ENCODE measurements at places on chromosomes 2 and 18. TPM values are rescaled to one million over a fixed set of nuclear protein-coding genes. Genes with fewer than 3 reads are reported as not detected.

Gene CYP27A1
- total RNA-seq: not detected

DNA sequence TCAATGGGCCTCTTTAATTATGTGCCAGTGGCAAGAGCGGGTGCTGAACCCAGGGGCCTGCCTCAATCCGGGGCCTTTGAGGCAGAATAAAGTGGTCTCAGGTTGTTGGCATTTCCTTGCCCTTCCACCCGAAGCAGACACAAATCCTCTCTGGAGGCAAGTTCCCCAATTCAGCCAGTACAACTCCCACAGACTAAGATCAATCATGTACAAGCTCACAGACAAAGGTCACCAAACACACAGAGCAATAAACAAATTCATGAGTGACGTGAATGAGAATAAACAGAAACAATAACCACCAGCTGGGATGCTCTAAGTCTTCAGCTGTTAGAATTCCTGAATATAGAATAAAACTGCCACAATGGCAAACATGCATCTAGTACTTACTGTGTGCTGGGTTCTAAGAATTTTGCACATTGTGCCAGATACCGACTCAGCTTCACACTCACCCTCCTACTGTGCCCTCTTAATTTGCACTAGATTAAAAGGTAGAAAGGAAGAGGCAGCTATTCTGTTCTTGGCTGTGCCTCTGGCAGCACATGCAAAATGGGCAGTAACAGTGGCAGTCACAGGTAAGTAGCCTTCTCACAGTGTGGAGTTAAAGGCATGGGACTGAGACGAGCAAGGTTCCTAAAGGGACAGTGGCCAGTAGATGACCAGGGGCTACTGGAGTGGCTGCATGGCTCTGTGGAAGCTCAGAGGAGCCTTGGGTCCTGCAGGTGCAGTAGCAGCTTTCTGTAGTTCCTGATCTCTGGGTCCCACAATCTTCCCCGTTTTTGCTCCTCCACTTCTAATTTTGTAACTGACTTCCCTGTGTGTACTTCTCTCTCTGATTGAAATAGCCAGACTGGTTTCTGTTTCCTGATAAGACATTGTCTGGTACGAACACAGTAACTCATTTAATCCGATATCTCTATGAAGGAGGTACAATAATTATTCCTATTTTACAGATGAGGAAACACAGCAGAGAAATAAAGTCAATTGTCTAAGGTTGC lies 34.6 kb upstream of the IL1B start:
- no peak for DNase-seq

DNA sequence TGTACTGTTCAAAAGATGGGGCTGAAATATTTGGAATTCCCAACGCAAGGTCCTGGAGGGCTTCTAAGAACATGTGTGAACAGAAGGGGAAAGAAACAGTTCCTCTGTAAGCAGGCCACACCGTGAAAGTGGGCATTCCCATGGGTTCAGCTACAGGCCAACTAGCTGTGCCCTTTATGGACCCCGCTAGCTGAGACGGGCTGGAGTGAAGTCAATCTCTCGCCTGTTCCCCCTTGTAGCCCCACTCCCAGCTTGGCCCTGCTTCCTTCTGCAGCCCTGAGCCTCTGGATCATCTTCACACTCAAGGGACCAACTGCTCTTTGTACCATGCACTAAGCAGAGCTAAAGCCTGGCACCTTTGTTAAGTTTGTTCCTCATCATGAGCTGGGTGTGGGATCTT lies 55.4 kb downstream of the POLR1A start:
- no peak for DNase-seq

DNA sequence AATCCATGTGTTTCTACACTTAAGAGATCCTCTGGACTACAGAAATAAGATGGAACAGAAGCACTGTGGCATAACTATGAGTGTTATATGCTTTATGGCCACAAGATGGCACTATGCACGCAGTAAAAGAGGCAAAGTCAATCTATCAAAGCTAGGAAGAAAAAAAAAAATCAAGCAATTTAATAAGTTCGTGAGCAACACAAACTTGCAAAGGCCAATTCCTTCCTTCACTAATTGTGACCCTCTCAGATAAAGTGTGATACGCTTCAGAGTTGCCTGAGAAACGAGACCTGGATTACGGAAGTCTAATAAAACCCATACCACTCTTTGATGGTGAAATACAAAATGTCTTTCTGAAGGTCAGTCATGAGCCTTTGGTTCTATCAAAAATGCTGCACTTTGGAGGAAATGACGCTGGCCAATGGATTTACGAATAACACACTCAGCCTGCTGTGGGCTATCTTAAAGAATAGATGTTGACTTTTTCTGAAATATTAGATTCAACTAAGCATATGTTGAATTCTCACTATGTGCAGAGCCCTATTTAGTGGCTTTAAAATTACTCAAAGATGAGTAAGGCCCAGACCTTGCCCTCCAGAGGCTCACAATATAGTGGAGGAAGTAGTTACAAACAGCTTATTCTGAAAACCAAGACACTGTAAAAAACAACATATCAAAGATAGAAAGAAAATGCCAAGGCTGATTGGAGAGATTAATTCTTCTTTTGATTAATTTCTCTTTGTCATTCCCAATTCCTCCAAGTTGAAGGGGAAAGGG lies 35.5 kb upstream of the TTR start:
- peak; percentile 72 for DNase-seq

DNA sequence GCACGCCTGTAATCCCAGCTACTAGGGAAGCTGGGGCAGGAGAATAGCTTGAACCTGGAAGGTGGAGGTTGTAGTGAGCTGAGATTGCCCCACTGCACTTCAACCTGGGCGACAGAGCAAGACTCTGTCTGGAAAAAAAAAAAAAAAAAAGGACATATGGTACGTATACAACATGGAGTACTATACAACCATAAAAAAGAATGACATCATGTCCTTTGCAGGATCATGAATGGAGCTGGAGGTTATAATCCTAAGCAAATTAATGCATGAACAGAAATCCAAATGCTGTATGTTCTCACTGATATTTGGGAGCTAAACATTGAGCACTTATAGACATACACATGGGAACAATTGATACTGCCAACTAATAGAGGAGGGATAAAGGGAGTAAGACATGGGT lies 99.3 kb upstream of the KCNJ3 start:
- DNase-seq: no peak

Gene TMEM131
- total RNA-seq: 21.9 TPM

Gene MYOM1
- not detected for total RNA-seq

GRCh38 chr2:75788902-75789301 lies 78.2 kb upstream of the GCFC2 start:
- DNase-seq: peak; percentile 19

DNA sequence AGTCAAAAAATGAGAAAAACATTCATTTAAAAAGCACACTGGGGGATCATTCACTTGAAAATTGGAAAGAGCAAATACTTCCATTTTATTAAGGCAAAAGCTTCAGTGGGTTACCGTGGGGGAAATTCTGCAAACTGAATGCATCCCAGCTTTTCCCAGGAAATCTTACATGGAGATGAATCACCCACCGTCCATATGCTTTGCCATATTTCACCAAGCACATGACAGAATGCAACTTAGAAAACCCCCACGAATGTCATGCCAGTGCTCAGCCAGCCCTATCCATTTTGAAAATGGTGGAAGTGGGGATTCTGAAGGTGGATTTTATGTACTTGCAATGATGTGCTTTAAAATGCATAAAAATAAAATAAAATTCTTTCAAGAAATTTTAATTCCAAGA lies 485.5 kb upstream of the ID2 start:
- DNase-seq: no peak

- DNase-seq: no peak
Measured at GRCh38 chr2:218155953-218156479, 10.7 kb downstream of the CXCR1 start.

Gene SP5
- total RNA-seq: 2.1 TPM

DNA sequence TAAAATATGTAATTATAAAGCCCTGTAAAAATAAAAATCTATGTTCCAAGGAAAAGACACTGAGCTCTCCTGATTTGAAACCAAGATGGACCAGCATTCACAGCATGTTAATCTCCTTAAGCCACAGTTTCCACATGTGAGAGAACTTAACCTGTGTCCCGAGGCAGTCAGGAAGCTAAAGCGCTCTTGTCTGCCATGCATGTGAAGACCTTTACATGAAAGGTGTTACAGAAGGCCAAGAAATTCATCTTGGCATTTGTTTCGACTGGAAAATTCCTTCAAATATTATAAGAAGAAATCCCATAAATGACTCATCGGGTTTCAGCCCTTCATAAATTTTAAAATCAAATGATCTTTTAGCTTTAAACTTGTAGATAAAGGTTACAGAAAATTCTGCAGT lies 328.6 kb downstream of the CDH2 start:
- DNase-seq: no peak

DNA sequence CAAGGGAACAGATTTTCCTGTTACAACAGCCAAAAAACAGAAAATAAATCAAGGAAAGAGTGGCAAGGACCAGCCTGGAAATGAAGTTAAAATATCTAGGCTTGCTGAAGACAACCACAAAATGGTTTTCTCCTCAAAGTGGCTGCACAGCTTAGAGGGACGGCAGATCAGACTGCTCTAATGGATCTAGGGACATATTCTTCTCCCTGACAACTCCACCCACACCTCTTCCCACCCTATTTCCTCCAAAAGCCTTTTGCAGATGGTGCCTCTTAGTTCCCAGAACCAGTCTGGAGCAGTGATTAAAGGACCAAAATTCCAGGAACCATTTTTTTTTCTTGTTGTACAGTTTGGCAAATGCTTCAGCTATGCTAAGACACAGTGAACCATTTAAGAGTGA lies 220.2 kb upstream of the SIX2 start:
- DNase-seq: no peak

- DNase-seq: no peak
Measured at GRCh38 chr18:74679679-74680076, 82.0 kb downstream of the ZNF407 start.

Gene MOGAT1
- total RNA-seq: not detected

- DNase-seq: no peak
Measured at GRCh38 chr2:198945496-198945895, 512.2 kb downstream of the SATB2 start.

DNA sequence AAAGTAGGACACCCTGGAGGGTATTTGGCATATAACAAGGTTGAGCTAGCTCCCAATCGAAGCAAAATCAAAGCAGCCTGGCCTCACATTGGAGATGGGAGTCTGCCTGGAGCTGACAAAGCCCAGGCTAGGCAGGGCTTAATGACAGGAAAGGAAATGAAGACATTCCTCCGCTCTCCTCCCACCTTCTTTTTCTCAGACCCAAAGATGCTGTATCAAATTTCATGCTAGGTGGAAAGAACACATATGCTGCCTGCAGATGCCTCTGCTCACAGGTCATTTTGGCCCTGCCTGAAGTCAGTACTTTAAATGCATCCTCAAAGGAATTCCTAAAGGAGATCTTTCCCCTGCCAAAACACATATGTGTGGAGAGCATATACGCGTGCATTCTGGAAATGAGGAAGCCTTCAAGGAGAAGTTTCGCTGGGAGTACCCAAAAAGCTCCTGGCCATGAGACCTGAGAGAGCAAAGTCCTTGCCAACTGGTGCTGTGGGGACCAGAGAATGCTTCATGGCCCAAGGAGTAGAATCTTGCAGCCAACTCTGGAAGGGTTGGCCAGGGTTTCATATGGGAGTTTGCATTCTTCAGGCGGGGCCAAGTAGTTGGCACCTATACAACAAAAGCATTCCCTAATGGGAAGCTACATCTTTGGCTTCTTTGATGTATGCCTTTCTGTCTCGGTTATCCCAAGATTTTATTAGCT lies 88.0 kb downstream of the AQP4 start:
- no peak for DNase-seq

Gene RNMT
- total RNA-seq: 45.5 TPM

DNA sequence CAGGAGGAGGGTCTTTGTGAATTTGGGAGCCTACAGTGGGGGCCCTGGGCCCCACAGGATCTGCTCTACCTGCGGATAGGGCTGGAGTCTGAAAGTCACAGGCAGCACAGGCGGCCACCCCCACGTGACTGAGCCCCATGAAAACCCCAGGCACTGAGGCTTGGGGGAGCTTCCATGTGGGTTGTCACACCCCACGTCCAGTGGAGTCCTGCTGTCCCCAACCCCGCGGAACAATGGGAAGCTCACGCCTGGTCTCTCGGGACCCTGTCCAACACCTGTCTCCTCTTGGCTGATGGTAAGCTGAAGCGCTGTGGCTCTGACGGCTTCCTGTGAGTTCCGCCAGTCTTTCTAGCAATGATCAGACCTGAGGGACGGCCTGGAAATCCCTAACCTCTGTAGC lies 85.8 kb downstream of the PTGR3 start:
- no peak for DNase-seq

- DNase-seq: peak; percentile 69
Measured at GRCh38 chr2:218895759-218896500, 15.3 kb downstream of the WNT10A start.

GRCh38 chr2:195343942-195344530 lies 313.0 kb upstream of the SLC39A10 start:
- DNase-seq: no peak

DNA sequence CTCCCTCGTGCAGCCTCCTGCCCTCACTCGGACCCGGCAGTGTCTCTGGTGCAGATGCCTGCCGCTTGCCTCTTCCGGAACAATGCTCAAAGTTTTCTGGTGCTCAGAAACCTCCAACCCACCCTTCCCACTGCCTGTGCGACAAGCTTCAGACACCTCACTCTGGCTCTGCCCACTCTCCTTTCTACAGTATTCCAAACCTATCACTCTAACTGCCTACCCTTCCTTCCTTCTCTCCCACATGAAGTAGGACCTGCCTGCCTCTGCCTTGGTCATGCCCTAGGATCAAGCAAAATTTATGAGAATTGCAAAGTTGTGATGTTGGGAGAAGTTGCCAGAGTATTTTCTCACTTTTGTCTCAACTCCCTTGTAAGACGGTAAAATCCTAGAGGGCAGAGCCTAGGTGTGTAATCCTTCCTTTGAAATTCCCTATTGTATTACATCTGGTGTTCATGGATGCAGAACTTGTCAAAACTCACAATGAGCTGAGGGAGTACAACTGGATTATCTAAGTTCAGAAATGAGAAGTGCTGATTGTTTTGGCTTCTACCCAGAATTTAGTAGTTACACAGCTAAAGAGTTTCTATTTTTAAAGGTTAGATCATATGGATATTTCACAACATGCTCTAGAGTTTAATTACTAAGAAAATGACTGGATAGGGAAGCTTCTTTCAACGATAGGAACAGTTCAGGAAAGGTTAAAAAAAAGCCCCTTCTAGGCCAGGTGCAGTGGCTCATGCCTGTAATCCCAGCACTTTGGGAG lies 7.2 kb downstream of the NPC1 start:
- DNase-seq: peak; percentile 27

DNA sequence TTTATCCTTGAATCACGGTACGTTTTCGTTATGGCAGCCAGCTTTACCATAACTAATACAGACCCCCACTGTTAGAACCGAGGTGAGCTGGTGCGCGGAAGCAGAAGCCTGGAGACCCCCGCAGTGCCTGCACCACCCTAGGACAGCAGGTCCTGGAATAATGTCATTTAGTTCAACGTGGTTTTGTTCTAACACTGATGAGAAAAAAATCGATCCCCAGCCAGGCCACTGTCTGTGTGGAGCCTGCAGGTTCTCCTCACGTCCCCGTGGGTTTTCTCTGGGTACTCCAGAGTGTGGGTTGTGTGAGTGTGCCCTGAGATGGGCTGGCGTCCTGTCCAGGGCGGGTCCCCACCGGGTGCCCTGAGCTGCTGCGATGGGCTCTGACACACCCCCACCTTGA lies 69.9 kb upstream of the ST3GAL5 start:
- DNase-seq: no peak

GRCh38 chr2:46821600-46821999 lies 94.0 kb downstream of the MCFD2 start:
- no peak for DNase-seq
